Thymus (tissue), 14 donors: ENCODE measurements at places on chromosomes 3 and 15. TPM values are rescaled to one million over a fixed set of nuclear protein-coding genes. Genes with fewer than 3 reads are reported as not detected.

GRCh38 chr15:38696109-38696727, 131.6 kb upstream of the RASGRP1 start:
- H3K4me3 ChIP-seq, result no peak overlapping the region
- no peak for DNase-seq
- H3K4me1 ChIP-seq, result peaks cover 20% of the 10 kb centered on the region

HRG gene
- not detected for total RNA-seq

ZBTB38 gene
- 9.9 TPM for total RNA-seq

DNA sequence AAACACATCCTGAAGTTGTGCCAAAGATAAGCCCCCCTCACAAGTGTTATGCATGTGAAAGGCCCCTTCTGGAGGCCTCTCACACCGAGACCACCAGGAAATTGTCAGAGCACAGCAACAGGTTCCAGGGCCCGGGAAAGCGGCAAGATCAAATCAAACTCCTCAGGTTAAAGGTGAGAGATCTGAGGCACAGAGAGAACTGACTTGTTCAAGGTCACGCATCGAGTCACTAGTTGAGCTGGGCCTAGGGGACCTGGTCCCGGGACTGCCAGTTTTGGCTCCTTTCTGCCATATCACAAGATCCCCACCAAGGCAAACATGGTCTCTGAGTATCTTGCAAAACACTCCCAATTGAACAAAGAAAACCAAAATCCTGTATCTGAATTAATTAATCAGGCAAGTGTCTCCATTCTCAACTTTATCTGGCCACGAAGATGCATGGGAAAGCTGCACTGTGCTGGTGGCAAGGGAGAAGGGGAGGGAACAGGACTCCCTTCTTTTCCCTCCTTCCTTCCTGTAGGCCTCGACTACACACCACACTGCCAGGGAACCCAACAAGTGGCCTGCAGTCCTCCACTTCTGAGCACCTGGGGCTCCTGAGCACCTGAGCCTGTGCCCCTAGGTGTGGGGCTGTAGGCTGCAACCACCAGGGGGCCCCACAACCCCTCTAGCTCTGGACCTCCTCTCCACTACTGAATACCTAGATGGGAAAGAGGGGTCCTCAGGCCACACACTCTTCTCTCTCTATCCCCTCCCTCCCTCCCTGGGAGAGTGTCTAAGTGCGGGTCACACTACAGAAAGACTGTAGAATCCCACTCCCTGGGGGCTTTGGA, 37.3 kb downstream of the ANP32A start:
- peaks cover 78% of the 10 kb centered on the region for H3K36me3 ChIP-seq
- H3K27me3 ChIP-seq, result no peaks in the 10 kb centered on the region
- peak; percentile 68 for DNase-seq
- H3K27ac ChIP-seq, result no peak overlapping the region
- no peak overlapping the region for H3K4me3 ChIP-seq

GRCh38 chr15:89104172-89104564, 15.9 kb downstream of the ABHD2 start:
- no peak for DNase-seq
- no peaks in the 10 kb centered on the region for H3K4me1 ChIP-seq
- peaks cover 24% of the 10 kb centered on the region for H3K36me3 ChIP-seq
- H3K27me3 ChIP-seq, result no peaks in the 10 kb centered on the region

DNA sequence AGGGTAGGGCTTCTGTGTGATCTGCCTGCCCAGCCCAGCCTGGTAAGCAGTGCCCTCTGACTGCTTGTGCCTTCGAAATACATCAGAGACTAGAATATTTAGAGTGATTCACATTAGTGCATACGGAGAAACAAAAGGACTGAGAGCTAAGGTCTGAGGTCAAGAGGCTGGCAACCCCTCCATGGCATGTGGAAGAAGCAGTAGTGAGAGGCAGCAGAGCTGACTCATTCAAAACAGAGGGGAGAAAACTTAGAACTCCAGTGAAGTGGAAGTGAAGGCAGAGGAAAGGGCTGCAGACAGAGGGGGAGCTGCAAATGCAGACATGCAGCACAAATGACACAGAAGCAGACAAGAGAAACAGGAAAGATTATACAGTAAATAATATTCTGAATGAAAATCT, 61.6 kb downstream of the ULK4 start:
- DNase-seq, result no peak
- H3K36me3 ChIP-seq, result peaks cover 3% of the 10 kb centered on the region
- H3K4me1 ChIP-seq, result no peaks in the 10 kb centered on the region
- no peak overlapping the region for H3K27ac ChIP-seq
